ENCODE measurements at places on chromosomes 12 and 14. TPM values are rescaled to one million over a fixed set of nuclear protein-coding genes. Genes with fewer than 3 reads are reported as not detected.

DNA sequence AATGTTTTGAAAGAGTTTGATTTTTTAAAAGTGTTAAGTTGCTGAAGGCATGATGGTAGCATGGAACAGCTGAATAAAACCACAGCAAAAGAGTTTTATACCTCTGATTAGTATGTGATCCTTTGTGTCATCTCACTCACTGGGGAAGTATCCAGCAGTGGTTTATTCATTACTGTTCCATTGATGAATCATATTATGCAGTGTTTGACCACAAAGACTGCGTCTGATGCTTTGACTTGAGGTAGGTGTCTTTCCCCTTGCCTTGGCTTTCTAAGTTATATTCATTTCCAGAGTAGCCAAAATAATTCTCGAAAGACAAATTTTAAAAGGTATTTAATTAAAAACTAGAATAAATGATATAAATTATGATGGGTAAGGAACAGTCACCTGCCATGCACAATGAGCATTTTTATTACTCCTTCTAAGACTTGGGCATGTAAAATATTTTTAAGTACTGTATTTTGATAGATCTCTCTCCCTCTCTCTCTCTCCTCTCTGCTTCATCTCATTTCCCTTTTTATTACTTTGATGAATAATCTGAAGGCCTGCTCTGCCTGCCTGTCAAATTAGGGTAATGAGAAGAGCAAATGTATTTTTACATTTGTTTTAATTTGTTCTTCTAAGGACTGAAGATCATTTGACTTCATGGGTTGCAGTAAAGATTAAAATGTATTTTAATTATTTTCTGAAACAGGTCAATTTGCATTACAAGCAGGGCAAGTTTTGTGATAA is 164.9 kb downstream of the NAV3 start:
- no peak for DNase-seq

- no peak for DNase-seq
These were observed 407.5 kb upstream of the MGAT4C start for GRCh38 chr12:86663716-86664115.

GRCh38 chr14:69355607-69356281 is 42.4 kb downstream of the ERH start:
- DNase-seq = no peak

DNA sequence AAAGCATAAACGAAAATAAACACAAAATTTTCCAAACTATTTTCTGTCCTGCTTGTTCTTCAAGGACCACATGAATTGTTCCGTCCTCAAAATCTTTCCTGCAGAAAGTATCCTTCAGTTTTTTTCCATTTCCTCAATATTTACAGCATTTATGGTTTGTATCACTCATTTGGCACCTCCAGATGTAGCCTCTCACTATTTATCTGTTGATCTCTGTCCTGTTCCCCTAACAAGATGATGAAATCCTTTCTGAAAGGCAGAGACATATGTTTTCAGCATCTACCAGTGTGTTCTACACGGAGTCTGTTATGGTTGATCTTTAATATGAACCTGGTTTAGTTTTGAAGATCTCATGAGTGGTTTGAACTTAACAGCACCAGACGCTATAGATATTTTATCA is 490.2 kb downstream of the NELL2 start:
- DNase-seq = no peak

GRCh38 chr12:92827836-92828431 is 101.2 kb downstream of the EEA1 start:
- DNase-seq = no peak

DNA sequence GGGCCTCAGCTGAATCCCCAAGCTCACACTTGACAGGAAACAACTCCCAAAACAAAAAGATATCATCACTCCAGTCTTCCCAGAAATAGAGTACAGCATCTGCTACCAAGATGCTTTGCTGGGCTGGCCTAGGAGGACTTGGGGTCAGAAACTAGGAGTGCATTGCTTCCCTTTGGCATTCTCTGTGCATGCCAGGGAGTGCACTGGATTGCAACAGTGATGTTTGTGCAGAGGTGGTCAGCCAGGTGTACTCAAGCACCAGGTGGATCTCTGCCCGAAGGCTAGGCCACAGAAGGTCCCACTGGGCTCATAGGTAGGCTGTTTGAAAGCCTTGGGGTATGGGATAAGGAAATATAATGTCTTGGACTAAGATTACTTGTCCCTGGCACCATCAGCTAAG is 51.1 kb downstream of the RAB35 start:
- no peak for DNase-seq

DNA sequence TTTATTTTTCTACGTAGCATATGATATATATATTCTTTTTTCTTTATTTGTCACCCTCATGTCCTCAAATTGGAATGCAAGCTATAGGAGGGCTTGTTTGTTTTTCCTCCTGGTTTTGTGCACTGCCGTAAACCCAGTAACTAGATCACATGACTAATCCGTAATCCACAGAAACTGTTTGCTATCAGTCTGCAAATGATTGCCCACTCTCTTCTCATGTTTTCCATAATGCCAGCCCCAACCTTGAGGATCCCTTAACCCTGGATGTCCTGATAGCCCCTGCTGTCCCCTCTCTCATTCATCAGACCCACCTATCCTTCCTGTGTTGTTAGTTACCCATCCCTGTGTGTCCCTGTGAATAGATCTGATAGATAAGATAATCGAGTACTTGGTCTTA is 94.0 kb downstream of the TSPAN9 start:
- no peak for DNase-seq

GRCh38 chr14:68172627-68173026 is 353.0 kb downstream of the RAD51B start:
- DNase-seq = no peak

DNA sequence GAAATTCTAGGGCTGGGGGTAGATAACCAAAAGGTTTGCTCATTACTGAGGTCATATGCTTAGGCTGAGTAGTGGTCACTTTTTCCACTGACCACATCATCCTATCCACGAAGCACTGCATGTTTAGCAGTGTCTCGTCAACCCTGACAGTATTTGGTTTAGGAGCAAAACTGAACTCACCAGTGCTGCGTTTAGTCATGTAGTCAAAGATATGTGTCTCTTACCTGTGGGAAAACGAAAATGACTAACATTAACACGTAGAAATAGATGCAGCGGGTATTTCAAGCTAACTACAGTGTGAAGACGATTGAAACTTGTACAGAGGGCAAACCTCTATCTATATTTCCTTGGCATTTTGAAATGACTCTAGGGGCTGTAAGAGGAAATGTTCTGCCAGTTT is 34.6 kb downstream of the MTHFD1 start:
- no peak for DNase-seq

GRCh38 chr14:60777856-60778578 is 43.5 kb downstream of the MNAT1 start:
- DNase-seq = no peak

DNA sequence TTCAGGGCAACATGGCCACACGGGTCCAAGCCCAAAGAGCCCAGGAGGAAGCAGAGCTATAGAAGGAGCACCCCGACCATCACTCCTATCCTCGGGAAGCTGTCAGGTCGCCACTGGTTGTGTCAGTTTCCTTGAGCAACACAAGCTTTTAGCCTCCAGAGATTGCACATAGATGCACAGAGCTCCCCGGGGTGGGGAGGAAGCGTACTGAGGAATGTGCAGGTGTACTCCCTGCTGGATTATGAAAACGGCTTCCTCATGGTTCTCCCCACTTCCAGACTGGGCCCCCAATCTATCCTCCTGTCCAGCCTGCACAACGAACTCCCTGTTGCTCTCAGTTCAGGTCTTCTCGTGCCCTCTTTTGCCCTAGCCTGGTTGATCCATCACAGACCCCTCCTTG is 30.3 kb upstream of the IRF2BPL start:
- no peak for DNase-seq

DNA sequence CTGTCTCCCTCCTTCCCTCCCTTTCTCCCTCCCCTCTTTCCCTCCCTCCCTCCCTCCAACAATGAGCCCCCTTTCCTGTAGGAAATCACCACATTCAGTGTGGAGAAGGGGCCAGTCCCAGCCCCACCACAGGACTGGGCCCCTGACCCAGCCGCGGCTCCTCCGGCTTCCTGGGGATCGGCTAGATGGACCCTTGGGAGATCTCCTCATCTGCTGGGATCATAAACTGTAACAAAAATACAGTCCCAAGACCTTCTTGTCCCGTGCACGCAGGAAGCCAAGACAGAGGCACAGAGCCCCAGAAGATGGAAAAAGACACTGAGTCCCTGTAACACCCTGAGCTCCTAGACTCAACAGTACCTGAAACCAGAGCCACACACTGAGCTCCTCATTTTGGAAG is 23.9 kb downstream of the DIO3 start:
- no peak for DNase-seq

- DNase-seq = no peak
These were observed 7.0 kb upstream of the NUAK1 start for GRCh38 chr12:106145539-106146447.

GRCh38 chr14:21229821-21230220 is 39.4 kb downstream of the HNRNPC start:
- DNase-seq = no peak

- no peak for DNase-seq
These were observed 46.9 kb upstream of the FRS2 start for GRCh38 chr12:69423037-69423905.

- DNase-seq = no peak
These were observed 215.2 kb downstream of the ANO6 start for GRCh38 chr12:45431126-45431525.

DNA sequence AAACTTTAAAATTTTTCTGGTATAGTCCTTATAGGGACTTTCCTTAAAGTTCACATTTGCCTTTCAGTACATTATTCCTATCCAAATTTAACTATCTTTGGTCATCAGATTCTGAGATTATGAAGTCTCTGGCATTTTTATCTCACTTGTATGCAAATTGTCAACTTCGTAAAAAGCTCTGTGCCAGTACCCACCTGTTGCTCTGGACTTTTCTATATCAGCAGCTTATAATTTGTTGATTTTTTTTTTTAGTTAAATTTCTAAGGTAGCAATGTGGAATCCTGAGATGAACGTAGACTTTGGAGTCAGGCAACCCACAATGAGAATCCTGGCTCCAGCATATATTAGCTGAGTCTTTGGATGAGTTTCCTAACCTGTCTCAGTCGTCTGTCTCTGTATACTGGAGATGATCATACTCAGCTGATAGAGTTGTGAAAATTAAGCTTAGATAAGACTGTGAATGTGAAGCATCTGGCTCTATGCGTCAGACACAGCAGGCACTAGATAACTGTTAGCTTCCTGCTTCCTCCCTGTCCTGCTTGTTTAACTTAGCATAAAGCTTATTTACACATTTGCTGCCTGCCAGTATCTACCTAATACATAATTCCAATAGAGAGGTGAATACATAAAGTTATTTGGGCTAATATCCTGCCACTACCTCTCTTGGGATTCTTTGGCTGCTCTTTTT is 59.8 kb downstream of the MARK3 start:
- DNase-seq = no peak

DNA sequence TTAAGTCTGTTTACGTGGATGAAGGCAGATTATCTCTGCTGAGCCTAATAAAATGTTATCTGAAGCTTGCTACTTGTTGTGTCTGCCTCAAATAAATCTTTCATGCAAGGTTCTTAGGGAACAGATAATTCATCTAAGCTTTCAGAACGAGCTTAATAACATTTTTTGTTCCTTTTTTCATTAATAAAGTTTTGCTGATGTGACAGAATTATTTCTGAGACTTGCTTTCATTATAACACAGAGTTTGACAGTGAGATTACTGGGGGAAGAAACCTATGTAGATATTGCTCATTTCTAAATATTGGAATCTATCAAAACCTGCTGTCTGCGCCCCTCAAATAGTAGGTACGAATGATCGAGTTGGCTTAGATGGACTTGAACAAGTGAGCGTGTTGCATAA is 948.7 kb upstream of the SEL1L start:
- no peak for DNase-seq

GRCh38 chr12:66959276-66959675 is 280.4 kb upstream of the GRIP1 start:
- no peak for DNase-seq

- no peak for DNase-seq
These were observed 70.1 kb downstream of the PRKD1 start for GRCh38 chr14:29857551-29857950.

GRCh38 chr12:53868511-53868986 is 70.1 kb upstream of the HOXC13 start:
- DNase-seq = no peak

DNA sequence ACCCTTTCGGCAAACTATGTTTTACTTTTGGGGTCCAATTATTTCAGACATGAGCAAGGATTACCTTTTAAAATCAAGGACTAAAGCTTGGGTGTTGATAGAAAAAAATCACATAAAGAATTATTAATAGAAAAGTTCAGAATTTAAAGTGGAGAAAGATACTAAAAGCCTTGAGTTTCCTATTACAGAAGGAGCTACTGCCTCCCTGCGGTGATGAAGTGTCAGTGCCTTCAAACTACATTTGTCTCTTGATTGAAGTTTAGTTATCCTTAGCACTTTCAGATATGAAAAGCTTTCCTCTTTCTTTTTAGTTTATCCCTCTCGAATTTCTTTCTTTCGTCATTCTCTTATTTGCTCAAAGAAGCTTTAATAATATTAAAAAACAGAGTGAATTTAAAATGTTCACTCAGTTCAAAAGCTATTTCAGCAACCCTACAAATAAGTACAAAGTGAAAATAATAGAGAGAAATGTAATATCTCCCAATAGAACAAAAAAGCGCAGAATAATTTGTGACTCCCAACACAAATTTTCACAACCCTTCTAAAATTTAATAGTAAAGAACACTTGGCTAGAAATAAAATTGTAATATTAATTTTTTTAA is 87.6 kb downstream of the SEC23A start:
- no peak for DNase-seq

LRFN5 gene
- total RNA-seq = 2.1 TPM

KLRG1 gene
- total RNA-seq = 1.5 TPM

PSMC1 gene
- total RNA-seq = 96.8 TPM

PZP gene
- 1.2 TPM for total RNA-seq

MAX gene
- 71.8 TPM for total RNA-seq

SPIC gene
- not detected for total RNA-seq

SLC11A2 gene
- 31.9 TPM for total RNA-seq

MGP gene
- 604 TPM for total RNA-seq

RFLNA gene
- total RNA-seq = 0.63 TPM

CLEC12A gene
- total RNA-seq = 0.42 TPM

SLCO1C1 gene
- 0.17 TPM for total RNA-seq

ACTN1 gene
- total RNA-seq = 1,634 TPM

FZD10 gene
- total RNA-seq = 1.1 TPM

PTPRO gene
- total RNA-seq = 0.52 TPM

SRGAP1 gene
- 17.5 TPM for total RNA-seq

IFT81 gene
- 15.7 TPM for total RNA-seq

RILPL2 gene
- total RNA-seq = 5.4 TPM

ASIC1 gene
- total RNA-seq = 5.6 TPM

RAPGEF3 gene
- 21.4 TPM for total RNA-seq

TESPA1 gene
- total RNA-seq = 1.1 TPM

LPAR5 gene
- total RNA-seq = 1.9 TPM

PROX2 gene
- not detected for total RNA-seq

OTOGL gene
- 1.6 TPM for total RNA-seq
